Mammary epithelial cell (primary cell): ENCODE measurements at places on chromosomes 4 and X. TPM values are rescaled to one million over a fixed set of nuclear protein-coding genes. Genes with fewer than 3 reads are reported as not detected.
A peak's percentile ranks its signal among the peaks of the same experiment; 100 is the strongest.

Gene UGT2B17
- not detected for total RNA-seq

Gene PITX2
- not detected in 2 replicates for total RNA-seq

Gene CLGN
- not detected in 2 replicates for total RNA-seq

Gene PGAM4
- total RNA-seq: not detected in 2 replicates

Gene TAF9B
- 18.2 TPM for total RNA-seq

Gene HSFX4
- total RNA-seq: not detected

Gene CT55
- not detected in 2 replicates for total RNA-seq

Gene FAM9B
- not detected for total RNA-seq

Gene TLL1
- total RNA-seq: 21.2 TPM

Gene DDX53
- not detected in 2 replicates for total RNA-seq

Gene TLR2
- 33.2 TPM for total RNA-seq

Gene SOD3
- not detected in 2 replicates for total RNA-seq

- DNase-seq: no peak
Observed at GRCh38 chrX:14927401-14927800, 54.2 kb downstream of the MOSPD2 start.

DNA sequence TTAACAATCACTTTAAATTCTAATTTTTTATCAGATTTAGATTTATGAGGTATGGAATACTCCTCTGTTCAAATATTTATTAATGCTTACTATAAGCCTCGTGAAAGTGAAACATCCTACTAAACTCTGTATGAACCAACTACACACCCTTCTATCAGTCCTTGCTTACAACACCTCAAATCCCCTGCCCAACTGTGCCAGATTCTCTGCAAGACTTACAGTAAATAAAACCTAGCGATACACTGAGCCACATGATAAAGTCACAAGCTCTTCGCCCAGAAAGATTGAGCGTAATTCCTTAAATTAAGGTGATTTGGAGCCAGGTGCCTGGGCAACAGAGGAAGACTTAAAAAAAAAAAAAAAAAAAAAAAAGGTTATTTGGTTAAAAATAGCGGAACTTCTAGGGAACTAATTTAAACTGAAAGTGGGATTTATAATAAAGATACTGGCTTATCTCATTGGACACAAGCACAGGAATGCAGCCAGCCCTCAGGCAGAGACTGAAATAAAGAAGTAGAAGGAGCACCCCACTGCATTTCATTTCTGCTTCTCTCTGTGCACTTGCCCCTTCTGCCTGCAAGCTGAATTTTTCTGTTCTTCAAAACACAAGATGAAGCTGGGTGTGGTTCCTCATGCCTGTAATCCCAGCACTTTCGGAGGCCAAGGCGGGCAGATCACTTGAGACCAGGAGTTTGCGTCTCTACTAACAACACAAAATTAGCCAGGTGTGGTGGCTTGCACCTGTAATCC is 17.5 kb upstream of the C4orf36 start:
- DNase-seq: no peak

DNA sequence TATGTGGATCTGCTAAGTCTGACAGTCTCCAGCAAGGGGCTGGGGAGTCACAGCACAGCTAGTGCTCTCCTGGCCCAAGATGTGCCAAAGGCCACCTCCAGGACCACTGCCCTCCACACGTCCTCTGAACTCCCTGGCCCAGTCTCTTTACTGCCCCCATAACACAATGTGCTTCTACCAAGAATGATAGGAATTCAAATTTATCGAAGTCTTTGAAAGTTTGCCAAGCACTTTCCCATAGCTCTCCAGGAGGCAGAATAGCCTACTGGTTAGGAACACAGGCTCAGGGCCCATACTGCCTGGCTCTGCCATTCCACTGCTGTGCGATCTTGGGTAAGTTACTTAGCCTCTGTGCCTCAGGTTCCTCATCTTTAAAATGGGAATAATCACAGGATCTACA is 86.7 kb downstream of the NHSL2 start:
- no peak for DNase-seq

GRCh38 chrX:15849555-15849954 is 5.1 kb downstream of the AP1S2 start:
- DNase-seq: peak; percentile 8

GRCh38 chr4:31791666-31792065 is 1071.5 kb downstream of the PCDH7 start:
- no peak for DNase-seq

GRCh38 chrX:39755143-39756032 is 342.4 kb downstream of the BCOR start:
- DNase-seq: peak; percentile 89

- no peak for DNase-seq
Observed at GRCh38 chr4:26959654-26960047, 99.0 kb downstream of the STIM2 start.

GRCh38 chrX:119095936-119096335 is 23.1 kb downstream of the CT47C1 start:
- no peak for DNase-seq

- DNase-seq: no peak
Observed at GRCh38 chr4:178955614-178956013, 1513.4 kb upstream of the AGA start.

DNA sequence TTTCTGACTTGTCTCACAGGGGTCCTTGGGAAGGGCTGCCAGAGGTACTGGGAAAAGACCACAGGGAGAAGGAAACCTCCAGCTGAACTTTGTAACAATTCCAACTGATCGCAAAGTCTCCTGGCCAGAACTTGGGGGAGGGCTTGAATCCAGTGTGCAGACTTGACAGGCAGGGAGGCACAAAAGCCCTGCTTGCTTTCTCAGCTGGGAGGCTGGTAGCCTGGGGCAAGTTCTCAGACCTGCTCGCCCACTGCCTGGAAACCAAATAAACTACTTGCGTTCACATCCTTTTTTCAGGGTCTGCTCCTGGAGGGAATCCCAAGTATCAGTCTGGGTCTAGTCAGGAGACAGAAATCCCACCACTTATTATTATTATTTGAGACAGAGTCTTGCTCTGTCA is 48.0 kb upstream of the CASK start:
- DNase-seq: no peak

GRCh38 chr4:41140410-41140809 is 73.9 kb downstream of the APBB2 start:
- DNase-seq: no peak

DNA sequence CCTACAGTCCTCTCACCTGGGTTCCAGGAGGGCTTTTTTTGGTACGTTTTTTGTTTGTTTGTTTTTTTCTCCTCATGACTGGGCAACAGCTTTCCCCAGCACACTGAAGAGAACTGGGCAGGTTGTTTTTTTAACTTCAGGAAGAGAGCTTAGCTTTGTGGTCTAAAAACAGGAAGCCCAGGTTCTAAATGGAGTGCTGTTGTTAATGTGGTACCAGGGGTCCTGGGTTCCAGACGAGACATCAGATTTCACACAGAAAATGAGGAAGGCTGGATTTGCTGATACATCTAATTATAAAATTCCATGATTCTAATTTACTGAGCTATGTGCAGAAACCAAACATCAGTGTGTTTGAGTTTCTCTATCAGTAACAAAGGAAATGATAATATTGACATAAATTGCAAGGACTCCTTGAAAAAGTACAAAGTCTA is 4.2 kb downstream of the MYOZ2 start:
- no peak for DNase-seq

DNA sequence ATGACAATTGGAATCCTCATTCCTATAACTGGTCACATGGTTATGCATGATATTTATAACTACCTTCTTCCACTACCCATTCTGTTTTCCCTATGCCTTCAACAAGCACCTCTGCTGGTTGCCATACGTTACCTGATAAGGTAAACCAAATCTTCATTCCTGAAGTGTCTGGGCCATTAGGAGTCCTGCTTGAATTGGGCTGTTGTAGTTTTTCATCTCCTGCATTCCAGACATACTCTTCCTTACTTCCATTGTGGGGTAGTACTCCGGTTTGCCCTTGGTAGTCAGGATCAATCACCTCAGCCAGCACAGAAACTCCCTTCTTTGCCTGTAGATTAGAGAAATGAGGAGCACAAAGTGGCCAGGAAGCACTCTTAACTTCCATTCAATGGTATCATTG is 109.1 kb upstream of the LANCL3 start:
- no peak for DNase-seq

GRCh38 chr4:159549098-159549518 is 446.2 kb downstream of the RAPGEF2 start:
- DNase-seq: peak; percentile 85

GRCh38 chr4:111064342-111064993 is 441.6 kb upstream of the PITX2 start:
- DNase-seq: peak; percentile 78

DNA sequence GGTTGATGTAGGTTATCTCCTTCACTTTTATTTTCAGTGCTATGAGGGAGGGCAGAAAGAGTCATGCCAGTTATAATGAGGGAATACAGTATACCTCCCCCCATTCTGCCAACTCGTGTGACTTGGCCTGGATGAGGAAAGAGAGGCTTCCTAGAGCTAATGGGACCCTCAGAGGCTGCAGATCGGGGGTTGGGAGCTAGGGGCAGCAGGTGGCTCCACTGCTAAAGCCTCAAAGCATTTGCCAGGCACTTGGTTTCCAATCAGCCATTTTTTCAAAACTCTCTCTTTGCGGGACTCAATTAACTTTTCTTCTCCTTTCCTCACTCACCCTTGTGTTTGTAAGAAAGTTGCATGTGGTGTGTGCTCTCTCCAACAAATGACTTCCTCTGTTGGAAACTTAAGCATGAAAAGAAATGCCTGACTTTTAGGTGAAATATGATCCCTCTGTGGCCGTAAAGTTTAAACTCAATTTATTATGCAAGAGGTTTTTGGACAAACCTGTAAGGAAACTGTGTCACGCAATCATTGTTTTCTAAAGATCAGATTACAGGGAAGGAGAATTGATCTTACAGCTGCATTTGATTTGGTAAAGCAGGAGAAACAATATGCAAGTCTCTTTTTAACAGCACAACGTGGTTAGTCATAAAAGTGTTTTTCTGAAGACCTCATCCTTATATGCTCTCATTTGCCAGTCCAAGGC is 7.0 kb downstream of the SFRP2 start:
- no peak for DNase-seq

DNA sequence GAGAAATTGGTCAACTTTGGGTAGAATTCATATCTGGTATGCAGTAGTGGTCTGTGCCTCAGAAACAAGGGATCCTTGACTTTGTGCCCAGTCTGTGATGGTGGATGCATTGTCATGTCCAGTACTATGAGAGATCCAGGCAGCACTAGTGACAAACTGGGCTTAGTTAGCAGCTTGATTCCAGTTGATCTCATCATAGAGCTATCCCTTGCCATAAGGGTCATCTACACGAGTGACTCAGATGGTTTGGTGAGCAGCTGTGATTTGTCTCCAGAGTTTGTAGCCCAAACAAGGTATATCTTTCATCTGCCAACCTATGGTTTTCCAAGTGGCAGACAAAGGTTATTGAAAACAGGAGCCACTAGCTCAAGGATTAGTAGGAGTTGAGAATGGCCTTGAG is 298.8 kb downstream of the GBA3 start:
- no peak for DNase-seq

DNA sequence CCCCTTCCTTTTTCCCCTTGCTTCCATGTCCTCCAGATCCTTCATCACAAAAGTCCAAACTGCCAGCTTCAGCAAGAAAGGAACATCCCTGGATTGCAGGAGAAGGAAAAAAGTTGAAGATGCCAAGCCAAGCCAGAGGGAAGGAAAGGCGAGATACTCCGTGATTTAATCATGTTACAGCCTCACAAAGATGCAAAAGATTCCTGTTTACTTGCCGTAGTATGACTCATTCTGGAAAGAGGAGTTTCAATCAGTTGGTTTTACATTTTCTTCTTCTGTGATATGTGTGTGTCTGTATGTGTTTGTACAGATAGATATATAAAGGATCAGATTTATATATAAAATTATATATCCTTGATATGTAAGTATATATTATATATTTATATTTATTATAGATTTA is 69.3 kb downstream of the BTC start:
- peak; percentile 9 for DNase-seq

DNA sequence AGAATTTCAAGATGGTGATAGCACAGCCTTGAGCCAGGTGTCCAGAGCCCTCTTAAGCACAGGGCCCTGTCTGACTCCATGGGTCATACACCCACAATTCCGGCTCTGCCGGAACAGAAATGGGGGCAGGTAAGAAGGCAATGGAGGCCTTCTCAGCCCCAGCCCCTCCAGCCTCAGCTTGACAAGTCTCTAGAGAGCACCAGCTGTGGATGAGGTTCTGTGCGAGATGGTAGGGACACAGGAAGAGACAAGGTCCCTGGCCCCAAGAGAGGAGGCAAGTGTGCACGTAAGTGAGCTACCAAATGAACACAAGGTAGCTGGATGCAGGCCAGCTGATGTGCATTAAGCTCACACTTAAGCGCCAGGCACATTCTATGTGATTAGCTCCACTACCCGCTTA is 2.4 kb upstream of the PRRG3 start:
- DNase-seq: no peak

DNA sequence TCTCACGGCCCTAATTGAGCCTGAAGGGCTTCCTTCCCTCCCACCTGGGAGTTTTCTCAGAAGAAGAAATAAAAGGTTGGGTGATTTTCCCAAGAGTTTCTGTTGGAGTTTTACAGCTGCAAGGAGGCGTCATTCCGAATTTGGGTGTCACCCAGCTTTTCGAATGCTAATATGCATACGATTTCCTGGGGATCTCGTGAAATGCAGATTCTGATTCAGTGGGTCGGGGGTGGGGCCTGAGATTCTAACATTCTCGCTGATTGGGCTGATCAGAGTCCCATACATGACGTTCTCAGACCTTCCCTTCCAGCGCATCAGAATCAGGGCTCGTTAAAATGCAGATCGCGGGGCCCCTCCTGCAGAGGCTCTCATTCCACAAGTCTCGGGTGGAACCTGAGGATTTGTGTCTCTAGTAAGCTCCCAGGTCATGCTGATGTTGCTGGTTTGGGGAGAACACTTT is 125.8 kb upstream of the STX18 start:
- no peak for DNase-seq

DNA sequence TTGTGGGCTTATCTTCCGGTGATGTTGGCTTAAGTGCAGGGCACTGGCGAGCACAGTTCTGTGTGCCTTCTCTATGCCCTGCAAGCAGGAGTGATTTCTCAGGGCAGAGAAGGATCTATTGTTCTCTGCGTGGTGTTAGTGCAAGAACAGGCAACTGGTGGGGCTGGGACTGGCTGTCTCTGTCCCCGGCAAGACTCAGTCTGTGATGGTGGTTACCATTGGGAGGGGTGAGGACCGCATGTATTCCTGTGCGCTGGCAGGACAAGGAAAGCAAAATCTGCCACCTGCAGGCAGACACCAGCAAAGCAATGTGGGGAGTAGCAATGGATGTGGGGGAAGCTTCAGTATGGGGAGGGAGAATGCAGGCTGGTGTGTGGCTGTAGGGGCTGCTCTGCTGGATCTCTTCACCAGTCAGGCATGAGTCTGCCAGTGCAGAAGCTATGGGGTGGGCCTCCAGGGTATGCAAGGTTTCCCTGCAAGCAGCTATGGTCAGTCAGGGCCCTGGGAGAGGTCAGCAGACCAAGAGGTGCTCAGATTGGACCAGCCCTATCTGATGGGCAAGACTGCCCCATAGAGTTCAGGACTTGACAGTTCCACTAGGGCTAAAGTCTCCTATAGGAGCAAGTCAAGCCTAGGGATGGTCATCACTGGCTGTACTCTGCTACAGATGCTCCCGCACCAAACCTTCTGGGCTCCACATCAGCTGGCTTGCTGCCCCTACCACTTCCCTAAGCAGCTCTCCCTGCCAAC is 16.8 kb downstream of the PF4 start:
- no peak for DNase-seq

- no peak for DNase-seq
Observed at GRCh38 chrX:17588303-17588702, 149.0 kb upstream of the SCML1 start.

- DNase-seq: no peak
Observed at GRCh38 chr4:41377196-41377595, 120.5 kb downstream of the UCHL1 start.

GRCh38 chr4:154736770-154737169 is 7.0 kb upstream of the LRAT start:
- DNase-seq: no peak
